ENCODE measurements at places on chromosomes 16 and 17.

DNA sequence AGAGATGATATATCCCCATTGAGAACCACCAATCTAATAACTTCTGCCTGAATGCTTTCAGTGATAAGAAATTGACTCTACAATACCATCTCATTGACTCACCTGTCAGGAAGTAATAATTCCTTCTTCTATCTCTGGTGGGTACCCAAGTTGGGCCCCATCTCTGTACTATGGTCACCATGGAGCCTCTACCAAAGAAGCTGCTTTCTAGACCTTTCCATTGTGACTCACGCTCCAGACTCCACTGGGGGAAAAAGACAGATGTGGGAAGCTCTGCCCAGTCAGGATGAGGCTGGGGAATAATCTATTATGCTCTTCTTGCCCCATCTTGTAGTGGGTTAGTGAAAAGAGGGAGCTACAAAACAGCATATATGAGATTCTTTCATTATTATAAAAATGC lies 100.4 kb downstream of the COPRS start:
- no peak for DNase-seq

DNA sequence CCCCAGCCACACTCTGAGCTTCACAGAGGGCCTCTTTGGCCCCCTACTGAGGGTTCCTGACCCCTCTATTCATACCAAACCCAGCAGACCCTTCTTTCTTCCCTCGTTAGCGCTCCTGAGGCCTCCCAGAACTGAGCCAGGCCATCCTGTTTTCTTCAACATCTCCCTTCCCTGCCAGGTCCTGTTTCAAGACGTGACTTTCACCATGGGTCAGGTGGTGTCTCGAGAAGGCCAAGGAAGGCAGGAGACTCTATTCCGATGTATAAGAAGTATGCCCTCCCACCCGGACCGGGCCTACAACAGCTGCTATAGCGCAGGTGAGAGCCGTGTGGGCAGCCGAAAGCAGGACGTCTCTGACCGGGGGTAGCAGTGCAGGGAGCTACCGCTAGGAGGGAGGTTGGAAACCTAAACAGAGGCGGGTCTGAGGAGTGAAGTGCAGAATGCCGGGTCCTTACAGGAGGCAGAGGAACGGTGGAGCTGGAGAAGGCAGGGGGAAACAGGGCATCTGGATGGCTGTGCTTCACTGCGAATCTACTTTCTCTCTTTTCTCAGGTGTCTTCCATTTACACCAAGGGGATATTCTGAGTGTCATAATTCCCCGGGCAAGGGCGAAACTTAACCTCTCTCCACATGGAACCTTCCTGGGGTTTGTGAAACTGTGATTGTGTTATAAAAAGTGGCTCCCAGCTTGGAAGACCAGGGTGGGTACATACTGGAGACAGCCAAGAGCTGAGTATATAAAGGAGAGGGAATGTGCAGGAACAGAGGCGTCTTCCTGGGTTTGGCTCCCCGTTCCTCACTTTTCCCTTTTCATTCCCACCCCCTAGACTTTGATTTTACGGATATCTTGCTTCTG lies 1.3 kb upstream of the SENP3 start:
- DNase-seq: peak; percentile 63

DNA sequence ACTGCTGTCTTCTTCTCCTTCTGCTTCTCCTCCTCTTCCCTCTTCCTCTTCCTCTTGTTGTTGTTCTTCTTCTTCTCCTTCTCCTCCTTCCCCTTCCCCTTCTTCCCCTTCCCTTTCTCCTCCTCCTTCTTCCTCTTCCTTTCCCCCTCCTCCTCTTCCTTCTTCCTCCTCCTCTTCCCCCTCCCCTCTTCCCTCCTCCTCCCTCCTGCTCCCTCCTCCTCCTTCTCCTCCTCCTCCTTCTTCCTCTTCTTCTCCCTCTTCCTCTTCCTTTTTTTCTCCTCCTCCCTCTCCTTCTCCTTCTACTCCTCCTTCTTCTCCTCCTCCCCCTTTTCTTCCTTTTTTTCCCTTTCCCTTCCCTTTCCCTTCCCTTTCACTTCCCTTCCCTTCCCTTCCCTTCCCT lies 245.0 kb upstream of the IRX5 start:
- no peak for DNase-seq

DNA sequence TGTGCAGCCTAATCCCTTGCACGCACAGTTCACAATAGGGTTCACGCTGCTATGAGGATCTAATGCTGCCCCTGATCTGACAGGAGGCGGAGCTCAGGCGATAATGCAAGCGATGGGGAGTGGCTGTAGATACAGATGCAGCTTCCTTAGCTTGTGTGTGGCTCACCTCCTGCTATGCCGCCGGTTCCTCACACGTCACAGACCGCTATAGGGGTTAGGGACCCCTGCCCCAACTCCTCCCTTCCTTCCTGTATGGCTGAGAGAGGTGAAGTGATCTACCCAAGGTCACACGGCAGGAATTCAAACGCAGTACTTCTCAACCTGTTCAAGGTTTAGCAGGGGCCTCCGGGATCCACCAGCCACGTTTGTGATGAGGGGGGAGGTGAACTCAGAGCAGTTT lies 13.4 kb upstream of the PLLP start:
- DNase-seq: no peak

DNA sequence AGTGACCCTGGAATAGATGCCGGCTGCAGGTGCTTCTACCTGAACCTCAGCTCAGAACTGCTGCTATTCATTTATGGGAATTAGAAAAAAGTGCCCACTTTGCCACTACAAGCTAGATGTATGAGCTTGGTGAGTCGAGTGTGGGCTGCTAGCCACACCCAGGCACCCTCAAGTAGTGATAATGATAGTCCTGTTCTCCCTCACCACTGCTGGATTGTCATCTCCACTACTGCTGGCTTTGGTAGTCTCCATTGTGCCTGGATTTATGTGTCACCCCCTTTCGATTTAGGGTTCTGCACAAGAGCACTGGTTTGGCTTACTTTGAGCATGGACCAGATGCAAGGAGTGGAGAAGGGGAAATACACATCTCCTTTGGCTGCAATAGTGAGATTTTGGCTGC lies 73.0 kb upstream of the N4BP1 start:
- no peak for DNase-seq

DNA sequence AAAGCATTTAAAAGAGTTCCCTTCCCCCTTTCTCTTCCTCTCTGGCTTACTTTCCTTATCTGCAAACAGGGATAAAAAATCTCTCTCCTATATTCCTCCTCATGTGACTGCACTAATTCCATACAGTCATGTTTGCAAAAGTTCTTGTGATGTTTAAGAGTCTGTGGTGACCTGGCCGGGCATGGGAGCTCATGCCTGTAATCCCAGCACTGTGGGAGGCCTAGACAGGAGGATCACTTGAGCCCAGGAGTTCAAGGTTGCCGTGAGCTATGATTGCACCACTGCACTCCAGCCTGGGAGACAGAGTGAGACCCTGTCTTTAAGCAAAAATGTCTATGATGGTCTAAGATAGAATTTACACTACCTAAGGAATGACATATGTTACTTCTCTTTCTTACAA lies 19.6 kb downstream of the NOG start:
- DNase-seq: no peak

DNA sequence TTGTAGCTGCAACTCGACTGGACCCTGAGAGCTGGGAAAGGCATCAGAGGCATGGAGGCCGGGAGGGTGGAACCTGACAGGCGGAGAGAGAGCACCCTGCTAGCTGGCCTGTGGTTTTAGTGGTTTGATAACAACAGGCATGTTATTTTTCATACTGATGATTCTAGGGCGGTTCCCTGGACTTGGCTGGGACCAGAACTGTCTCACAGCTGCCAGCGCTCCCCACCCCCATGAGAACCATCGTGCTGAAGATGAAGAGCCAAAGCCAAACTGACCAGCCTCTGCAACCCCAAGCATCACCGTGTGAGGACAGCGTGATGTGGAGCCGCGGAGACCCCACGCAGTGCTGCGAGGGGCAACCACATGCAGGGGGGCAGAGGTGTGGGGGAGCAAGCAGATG lies 28.5 kb downstream of the MXRA7 start:
- DNase-seq: no peak

DNA sequence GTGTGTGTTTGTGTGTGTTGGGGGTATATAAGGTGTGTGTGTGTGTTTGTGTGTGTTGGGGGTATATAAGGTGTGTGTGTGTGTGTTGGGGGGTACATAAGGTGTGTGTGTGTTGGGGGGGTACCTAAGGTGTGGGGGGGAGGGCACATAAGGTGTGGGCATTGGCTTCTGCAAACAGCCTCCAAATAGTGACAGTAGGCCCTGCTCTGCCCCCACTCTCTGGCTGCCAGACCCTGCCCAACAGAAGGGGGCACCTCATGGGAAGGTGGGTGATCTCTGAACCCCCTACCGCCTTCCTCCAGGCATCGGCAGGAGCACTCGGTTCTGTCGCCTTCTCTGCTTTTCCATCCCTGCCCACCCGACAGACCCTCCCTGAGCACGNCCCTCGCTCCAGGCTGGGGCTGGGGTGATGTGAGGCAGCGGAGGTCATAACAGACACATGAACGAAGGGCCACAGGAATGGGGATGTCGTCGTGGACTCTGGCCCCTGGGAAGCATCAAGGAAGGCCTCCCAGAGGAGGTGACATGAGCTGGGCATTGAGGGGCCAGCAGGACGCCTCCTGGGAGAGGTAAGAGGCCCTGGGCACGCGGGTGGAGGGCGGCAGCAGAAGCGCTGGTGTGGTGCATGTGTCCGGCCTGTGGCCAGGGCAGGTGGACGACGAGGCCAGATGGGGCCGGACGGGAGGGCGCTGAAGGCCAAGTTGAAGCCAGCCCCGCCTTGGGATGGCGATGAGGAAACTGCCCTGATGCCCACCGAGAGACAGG lies 136.6 kb upstream of the RPH3AL start:
- no peak for DNase-seq

DNA sequence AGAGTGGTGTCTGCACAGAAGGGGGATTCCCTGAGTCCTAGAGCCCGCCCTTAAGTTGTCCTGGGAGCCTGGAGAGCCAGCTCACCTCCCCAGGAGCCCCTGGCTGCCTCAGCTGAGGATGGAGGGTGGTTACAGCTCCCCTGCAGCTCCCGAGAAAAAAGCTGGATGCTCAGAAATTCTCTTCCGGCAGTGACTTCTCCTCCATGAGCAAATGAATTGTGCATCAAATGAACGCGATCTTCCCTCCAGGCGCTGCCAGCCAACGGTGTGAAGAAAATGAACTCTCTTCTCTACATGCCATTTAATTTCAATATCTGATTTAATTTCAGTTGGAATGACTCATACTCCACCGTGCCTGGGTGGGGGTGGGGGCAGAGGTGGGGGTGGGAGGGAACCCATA lies 14.3 kb upstream of the C16orf74 start:
- no peak for DNase-seq

- DNase-seq: no peak
Observed at GRCh38 chr16:86584071-86584685, 5.8 kb downstream of the FOXL1 start.

- no peak for DNase-seq
Observed at GRCh38 chr17:55072898-55073297, 104.3 kb downstream of the STXBP4 start.

- DNase-seq: peak; percentile 59
Observed at GRCh38 chr16:495127-495748, 32.3 kb upstream of the CAPN15 start.

- no peak for DNase-seq
Observed at GRCh38 chr17:1861391-1862010, 31.7 kb downstream of the RPA1 start.

DNA sequence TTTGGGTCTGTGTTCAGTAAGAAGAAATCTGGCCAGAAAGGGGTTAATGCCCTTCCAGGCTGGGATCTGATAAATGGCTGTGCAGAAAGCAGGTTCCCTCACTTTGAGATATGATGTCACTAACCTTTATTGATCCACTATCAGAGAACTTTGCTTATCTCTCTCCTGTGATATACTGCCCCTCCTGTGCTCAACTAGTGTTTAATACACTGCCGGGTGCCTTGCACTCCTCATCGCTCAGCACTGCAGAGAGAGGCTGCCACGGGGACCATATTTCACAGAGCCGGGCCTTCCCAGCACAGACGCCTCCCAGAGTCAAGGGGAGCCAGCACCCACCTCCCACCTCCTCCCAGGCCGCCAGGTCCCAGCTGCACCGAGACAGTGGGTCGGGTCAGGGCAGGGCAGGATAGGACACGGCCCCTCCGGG lies 20.2 kb downstream of the ZFHX3 start:
- DNase-seq: no peak

DNA sequence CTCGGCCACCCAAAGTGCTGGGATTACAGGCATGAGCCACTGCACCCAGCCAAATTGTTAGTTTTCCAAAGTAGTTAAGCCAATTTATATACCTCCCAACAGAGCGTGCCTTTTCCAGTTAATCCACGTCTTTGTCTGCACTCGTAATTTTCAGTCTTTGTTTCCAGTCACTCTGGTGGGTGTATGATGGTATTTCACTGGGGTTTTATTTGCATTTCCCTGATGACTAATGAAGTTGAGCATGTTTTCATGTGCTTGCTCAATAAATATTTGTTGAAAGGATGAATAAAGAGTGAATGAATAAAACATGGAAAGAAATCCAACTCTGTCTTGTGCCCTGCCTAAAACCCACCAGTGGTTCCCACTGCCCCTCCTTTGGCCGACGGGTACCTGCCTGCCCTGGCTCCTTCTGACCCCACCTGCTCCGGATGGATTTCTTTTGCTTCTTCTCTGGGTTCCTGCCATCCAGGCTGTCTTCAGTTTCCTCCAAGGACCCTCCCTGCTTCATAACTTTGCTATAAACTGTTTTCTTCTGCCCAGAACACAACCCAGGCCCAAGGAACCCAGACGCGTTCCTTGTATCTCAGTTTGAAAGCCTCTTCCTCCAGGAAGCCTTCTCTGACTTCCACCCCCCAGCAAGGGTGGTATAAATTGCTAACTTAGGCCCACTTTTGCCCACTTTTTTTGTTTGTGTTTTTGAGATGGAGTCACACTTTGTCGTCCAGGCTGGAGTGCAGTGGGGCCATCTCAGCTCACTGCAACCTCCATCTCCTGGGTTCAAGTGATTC lies 3.0 kb upstream of the ABCC1 start:
- DNase-seq: peak; percentile 59

GRCh38 chr17:37708616-37709212 lies 36.1 kb downstream of the HNF1B start:
- peak; percentile 100 for DNase-seq

DNA sequence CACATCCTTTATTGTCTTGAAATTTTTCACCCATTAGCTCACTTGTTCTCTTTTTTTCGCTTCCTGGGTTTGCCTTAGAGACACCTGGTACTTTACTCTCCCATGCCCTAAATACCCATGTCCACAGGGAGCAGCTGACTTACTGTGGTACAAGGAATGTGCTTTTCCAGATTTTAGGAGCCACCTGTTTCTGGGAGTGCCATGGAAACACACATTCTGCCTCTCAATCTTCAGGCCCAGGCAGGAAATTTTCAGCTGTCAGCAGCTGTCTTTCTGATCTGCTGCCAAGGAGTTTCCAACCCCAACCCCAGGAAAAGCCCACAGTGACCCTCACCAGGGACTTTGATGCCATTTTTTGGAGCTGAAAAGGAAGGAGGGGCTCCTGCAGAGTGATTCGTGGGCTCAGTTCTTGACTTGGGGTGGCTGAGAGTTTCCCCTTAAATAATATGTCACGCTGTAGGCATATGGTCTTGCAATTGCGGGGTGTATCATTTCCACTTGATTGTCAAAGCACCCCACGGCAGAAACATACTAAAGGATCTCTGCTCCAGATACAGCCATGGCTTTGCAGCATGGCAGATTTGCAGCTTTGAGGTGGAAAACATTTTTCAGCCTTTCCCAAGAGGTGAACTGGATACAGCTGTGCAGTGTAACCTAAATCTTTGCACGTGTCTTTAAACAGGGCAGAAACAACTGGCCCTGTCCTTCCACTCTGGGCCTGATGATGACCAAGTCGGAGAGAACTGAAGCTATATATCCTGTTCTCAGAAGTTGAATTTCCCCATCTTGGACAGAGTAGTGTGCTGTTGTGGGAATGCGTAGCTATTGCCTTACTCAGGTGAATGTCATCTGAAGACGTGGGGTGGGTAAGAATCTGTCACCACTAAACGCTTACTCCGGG lies 19.2 kb downstream of the RBFOX1 start:
- DNase-seq: no peak

Measured in HT-29 (cell line).